ENCODE measurements at places on chromosomes 12 and 14.

DNA sequence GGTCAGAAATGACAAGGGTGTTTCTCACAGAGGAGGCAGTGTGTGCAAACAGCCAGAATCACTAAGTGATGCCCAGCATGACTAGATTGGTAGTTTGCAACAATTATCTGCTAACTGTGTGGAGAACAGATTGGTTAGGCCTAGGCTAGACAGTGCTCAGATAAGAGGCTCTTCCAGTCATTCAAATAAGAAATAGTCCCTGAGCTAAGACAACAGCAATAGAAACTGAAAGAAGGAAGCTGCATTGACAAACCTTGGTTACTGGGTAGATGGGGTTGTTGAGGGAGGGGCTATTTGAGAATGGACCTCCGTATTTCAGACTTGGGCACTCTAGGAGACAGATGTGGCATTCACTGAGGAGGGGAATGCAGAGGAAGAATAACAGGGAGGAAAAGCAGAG is 255.0 kb upstream of the NPAS3 start:
- no peak for DNase-seq

GRCh38 chr14:89435492-89435891 is 18.5 kb upstream of the FOXN3 start:
- DNase-seq = no peak

- DNase-seq = no peak
Measured at GRCh38 chr12:47078733-47079467, 521 bp upstream of the PCED1B start.

- DNase-seq = peak; percentile 19
Measured at GRCh38 chr14:50318031-50318626, 6.0 kb downstream of the DMAC2L start.

DNA sequence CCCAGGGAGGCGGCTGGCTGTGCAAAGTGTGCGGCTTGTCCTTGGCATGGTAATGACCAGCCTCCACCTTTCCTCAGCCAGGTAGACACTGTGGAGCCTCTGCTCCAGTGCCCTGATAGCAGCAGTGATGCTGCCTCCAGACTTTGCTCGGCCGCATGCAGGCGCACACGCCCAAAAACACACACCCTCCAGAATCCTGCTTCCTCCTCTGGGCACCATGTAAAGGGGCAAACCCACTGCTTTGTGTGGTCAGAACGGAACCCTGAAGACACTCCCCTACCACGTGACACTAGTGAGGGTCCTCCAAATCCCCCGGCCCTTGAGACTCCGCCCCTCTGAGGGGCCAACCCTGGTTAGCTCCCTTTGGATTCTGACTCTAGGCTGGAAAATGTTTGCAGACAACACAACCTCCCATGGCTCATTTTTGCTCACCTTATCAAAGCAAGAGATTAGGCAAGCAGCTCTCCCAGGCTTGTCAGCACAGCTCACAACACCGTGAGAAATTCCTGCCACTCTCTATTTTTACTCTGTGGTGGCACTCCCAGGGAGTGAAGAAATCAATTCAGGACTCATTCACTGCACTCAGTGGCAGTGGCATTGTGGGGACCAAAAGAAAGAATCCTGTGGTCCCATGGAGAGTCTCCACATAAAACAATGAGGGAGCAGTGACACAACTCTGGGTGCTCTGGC is 4.5 kb downstream of the KRT77 start:
- no peak for DNase-seq

DNA sequence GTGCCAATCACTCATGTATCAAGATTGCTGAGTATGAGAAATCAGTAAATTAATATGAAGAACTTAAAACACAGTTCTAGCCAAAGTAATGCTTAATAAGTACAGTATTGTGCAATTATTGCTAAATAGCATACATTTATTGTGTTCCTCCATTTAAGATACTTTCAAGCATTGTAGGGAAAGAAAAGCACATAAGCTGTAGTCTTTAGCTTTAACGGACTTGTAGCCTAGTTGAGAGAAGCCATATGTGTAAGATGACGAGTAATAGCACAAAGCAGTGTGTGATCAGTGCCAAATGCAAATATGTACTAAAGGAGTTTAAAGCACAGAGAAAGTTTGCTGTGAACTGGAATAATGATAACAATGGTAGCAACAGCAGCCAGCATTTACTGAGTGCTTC is 38.1 kb downstream of the ETV6 start:
- DNase-seq = no peak

DNA sequence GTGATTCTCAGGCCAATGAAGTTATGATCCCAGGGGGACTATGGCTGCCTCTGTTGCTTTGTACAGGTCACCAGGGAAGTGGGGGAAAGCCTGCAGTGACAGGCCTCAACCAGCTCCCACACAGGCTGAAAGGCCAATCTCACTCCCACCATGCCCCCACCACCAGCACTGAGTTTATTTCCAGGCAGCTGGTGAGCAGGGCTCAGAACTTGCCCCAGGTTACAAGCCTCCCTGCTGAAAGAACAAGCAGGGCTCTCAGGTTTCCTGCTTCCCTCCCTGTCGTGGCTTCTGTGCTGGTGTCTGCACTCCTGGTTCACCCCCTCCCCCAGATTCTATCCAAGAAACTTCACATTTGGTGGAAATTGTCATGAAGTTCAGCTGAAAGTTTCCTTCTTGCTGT is 260.3 kb downstream of the CCDC59 start:
- no peak for DNase-seq

DNA sequence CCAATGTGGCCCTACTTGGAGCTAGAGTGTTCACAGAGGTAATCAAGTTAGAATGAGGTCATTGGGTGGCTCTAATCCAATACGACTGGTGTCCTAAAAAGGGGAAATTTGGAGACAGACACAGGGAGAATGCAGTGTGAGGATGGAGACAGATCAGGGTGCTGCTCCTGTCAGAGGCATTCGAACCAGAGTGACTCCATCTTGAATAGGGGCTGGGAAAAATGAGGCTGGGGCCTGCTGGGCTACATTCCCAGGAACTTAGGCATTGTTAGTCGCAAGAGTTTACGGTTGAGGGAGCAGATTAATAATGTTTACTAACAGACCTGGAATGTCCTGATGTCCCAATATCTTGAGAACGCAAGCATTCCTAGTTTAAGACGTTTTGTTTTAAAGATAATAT is 20.2 kb downstream of the TNFAIP2 start:
- DNase-seq = no peak

DNA sequence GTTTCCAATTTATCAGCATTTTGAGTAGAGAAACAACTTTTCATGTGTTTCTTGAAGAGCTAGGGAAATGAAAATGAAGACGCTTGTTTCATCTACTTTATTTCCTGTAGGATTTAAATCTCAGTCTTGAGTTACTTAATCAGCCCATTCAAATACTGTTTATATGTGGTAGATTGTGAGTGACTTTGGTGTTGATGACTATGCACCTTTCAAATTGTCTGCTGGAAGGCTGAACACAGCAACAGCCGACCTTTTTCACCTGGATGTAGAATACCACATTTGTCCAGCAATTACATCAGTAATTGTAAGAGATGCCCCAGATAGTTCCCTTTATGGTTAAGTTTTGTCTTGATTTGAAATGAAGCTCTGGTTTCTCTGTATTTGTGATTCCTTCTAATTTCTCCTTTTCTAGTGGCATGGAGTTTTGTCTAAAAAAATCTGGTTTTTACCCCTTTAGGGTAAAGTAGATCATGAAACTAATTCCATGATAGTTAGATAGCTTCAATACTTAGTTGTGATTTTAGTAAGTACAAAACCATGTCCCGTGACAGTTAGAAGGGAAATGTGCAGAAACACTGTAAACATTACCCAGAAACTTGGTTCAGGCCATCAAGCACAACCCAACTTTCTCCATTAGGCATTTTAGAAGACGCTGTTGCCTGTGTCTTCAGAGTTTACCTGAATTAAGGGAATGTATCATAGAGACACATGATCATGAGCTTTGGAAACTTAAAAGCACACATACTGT is 165.0 kb downstream of the SRGAP1 start:
- DNase-seq = no peak

DNA sequence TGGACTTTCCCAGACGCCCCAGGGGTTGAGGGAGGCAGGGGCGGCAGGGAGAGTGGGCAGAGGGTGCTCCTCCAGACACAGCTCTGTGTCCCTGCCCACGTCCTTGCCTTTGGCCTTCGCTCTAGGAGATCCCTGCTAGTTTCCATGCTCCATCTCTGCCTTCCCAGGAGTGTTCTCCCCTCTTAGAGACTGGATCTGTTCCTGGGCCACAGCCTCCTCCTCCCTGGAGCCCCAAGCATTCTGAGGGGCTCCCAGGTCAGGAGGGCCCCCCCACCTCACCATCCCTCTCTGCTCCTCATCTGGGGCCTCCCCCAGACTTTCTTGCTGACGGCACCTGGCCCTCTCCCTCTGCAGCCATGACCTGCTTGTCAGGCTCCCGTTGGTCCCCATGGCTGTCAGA is 216.0 kb upstream of the FKBP4 start:
- DNase-seq = no peak
